ENCODE measurements at places on chromosomes 2 and 18.

GRCh38 chr2:1047485-1047884 is 96.8 kb downstream of the SNTG2 start:
- no peak for DNase-seq

- DNase-seq = no peak
Measured at GRCh38 chr2:53751728-53752127, 15.9 kb upstream of the CHAC2 start.

DNA sequence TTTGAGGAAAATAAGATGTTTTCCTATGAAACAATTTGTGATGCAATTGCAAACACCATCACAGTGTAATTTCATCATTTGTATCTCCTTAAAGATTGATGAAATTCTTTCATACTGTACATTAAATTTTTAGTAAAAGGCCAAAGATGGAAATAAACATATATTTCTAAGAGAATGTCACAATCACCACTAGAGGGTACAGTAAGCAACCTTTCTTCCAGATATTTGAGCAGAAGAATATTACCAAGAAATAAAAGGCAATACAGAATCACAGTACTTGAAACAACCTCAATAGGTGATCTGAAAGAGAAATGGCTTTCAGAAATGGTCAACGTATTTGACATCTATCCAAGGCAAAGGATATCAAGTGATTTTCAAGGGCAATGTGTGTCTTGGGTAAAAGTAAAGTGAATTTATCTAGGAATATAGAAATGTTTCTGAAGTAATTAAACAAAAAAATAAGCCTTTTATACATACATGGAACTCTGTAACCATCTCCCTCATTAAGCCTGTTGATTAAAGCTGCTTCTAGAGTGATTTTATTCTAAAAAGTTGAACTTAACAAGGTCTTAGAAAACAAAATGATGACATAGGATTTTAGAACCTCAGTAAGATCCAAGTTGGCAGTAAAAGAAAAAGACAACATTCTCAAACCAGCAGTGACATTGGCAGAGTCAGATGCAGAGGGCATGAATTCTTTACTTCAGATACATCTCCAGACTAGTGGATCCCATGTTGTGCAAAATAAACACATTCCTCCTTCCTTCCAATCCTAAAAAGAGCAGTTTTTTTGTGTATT is 90.3 kb upstream of the SESTD1 start:
- no peak for DNase-seq

DNA sequence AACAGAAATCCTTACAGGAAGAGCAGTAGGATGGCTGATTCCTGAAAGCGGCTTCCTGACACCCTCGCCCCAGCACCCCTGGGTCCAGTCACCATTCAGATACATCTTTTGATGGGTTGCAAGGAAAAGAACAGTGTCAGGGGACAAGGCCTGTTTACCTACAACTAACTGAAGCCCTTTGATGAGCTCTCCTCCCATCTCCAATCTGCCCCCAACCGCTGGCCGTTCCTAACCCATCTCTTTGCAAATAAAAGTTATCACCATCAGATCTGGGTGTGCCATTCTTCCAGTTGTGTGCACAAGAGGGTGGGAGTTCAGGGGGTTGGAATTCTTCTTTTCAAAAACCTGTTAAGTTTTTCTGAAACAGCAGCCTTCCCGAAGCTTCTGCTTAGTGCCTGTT is 48.9 kb downstream of the ARL4C start:
- no peak for DNase-seq

DNA sequence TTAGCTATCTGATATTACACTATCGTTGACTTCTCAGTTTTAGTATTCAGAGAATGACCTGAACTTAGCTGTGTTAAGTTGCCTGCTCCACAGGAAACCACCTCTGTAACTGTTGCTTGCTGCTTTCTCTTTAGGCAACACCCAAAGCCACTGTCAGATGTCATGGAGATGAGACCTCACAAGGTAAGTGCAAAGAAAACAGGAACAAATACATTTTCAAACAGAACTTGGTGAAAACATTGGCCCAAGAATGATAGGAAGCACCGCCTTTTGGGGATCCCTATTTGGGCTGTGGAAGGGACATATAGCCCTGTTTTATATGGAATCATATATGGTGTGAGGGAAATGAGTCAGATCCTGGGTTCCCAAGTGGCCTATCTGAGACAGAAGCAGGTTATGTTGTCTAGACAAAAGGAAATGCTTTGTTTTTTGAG is 143.4 kb downstream of the UBE2E3 start:
- no peak for DNase-seq

DNA sequence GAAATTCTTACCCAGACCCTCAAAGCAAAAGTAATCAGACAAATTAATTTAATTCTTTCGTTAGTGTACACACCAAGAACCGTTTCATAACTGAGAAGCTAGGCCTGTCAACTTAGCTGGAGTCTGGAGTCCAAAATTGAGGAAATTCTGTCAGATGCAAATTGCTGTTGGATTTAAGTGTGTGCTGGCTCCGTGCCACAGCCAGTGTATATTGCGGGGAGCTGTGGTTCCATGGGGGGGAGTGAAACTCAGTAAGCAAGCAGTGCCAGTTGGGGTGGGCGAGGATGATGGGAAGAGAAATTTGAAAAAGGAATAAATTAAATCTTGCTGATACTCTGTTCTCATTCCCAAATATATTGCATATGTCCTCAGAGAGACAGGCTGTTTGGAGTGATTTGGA is 4.0 kb downstream of the ARPC2 start:
- DNase-seq = no peak

- DNase-seq = peak; percentile 93
Measured at GRCh38 chr2:226963528-226963927, 127.7 kb downstream of the RHBDD1 start.

DNA sequence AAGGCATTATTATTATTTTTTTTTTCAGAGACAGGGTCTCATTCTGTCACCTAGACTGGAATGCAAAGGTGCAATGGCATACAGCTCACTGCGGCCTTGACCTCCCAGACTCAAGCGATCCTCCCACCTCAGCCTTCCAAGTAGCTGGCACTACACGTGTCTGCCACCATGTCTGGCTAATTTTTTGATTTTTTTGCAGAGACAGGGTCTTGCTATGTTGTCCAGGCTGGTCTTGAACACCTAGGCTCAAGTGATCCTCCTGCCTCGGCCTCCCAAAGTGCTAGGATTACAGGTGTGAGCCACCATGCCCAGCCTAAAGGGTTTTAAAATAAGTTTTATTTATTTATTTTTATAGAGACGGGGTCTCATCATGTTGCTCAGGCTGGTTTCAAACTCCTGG is 45.3 kb upstream of the AP1S3 start:
- no peak for DNase-seq

- DNase-seq = peak; percentile 44
Measured at GRCh38 chr2:8836971-8837794, at the start of gene KIDINS220. Gene KIDINS220, minus strand, starts transcription at chr2:8837613. Its CDS starts 10,520 bp downstream, at chr2:8827093.

All from astrocyte of the cerebellum (primary cell).